ENCODE measurements at places on chromosomes 2 and 18.

- DNase-seq, result no peak
Observed at GRCh38 chr2:67337903-67338302, 59.2 kb upstream of the ETAA1 start.

DNA sequence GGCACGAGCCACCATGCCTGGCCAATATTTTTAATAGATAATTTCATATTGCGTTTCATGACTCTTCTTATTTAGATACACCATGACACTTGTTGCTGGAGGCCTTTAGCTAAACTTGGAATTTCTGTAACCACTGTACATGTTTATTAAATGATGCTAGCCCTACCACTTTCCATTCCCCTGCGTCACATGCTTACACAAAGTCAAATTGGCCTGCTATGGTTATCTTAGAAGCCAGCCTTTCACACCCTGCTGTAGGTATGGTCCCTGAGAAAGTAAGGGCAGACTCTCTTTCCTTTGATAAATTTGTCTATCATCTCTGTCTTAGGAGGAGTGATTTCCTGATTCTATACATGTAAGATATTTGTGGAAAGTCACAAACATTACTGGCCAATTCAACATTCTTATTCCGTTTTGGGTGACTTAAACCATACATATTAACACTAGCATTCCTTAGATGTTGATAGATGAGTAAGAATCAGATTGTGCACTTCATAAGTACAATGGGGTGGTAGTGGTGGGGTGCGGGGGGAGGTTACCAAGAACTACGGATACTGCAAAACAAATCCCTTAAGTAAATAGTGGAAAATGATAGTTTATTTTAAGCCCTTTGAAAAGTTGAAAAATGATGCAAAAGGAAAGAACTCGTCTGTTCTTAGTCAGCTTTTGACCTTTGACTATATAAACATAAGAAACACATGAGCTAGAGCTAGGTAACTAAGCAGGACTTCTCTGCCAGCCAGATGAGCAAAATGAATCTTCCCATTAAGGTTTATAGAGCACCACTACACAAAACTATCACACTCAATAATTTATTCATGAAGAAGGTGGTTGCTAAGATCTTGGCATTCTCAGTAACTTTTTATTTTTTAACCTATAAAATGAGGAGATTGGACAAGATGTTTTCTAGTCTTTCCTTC is 7.9 kb upstream of the NDUFV2 start:
- DNase-seq, result no peak

DNA sequence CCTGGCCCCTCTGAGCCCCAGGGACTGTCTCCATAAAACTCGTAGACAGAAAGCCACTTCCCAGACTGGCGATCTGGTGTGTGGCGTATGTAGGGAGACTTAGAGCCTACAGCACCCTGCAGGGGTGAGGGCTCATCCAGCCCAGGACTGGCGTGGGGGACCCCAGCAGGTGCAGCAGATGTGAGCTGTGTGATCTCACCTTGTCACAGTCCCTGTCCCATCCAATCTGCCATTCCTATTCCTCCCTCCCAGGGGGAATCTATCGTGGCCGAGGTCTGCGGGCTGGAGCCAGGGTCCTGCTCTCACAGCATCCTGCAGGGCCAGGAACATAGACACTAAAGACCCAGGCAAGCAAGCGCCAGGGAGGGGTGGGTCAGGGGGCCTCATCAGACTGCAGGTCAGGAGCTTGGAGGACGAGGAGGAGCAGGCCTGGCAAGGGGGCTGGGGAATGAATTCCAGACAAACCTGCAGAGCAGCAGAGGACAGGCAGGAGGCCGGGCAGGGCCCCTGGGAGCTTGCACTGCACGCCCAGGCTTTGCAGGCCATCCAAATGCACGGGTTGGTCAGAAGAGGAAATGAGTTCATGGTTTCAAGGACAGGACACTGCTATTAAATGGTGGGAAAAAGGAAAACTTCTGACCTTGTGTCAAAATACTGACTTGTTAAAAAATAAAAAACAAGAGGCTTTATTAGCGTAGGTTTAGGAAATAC is 32.5 kb downstream of the HS6ST1 start:
- no peak for DNase-seq

GRCh38 chr2:181121996-181122395 is 141.6 kb downstream of the UBE2E3 start:
- no peak for DNase-seq

GRCh38 chr2:73926493-73927327 is at the start of gene DGUOK:
Gene DGUOK, plus strand, starts transcription at chr2:73926880. Its CDS starts 31 bp downstream, at chr2:73926911.
- peak; percentile 96 for DNase-seq

DNA sequence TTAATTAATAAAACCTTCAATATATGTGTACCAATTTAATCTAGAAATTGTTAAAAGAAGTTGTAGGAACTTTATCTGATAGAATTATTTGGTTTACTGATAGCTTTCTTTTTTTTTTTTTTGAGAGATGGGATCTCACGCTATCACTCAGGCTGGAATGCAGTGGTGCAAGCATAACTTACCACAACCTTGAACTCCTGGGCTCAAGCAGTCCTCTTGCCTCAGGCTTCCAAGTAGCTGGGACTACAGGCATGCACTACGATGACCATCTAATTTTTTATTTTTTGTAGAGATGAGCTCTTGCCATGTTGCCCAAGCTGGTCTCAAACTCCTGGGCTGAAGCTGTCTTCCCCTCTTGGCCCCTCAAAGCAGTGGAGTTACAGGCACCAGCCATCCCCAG is 66.8 kb downstream of the CCDC138 start:
- DNase-seq, result no peak

DNA sequence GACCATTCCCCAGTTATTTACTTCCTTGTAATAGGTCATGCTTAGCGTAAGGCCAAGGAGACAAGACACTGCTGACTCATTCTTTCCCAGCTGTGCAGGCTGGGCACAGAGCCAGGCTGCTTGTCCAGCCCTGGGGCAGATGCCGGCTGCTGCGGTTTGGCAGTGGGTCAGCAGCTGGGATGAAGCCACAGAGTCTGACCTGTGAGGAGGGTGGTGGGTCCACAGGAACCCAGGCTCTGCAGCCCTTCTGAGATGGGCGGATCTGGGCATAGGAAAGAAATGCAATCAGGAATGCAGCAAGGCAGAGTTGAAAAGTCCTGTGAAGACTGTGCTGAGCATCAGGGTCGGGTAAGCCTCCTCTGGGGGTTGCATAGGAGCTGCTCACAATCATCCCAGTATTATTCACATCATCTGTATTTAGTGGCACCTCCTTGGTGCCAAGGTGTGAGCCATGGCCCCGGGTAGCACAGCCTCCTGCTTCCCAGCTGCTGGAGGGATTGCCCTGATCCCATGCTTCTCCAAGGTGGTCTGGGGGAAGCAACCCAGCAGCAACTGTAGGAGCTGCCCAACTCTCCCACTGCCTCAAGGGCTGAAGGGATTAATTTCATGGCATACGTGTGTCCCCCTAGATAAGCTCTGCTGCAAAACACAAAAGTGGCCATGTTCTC is 139.0 kb downstream of the DDX1 start:
- peak; percentile 88 for DNase-seq

All from left forelimb (tissue), 1 donor.